ENCODE measurements at places on chromosomes 12 and 14.

DNA sequence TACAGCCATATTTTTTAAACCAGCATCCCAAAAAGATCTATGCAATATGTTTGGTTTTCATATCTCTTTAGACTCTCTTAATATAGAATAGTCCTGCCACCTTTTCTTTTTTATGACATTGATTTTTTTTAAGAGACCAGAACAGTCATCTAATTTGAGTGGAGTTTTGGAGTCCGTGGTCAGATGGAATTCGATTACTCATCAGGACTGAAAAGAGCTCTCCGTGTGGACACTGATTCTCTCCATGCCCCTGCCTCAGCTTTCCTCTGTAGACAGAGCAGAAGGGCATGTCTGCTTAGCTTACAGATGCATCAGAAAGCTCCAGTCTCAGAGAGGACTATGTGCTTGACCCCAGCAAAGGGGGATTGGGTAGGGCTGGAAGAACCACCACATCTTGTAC is 27.8 kb downstream of the SMCO2 start:
- no peak for DNase-seq

- no peak for DNase-seq
Observed at GRCh38 chr12:25018146-25018545, 69.2 kb upstream of the BCAT1 start.

DNA sequence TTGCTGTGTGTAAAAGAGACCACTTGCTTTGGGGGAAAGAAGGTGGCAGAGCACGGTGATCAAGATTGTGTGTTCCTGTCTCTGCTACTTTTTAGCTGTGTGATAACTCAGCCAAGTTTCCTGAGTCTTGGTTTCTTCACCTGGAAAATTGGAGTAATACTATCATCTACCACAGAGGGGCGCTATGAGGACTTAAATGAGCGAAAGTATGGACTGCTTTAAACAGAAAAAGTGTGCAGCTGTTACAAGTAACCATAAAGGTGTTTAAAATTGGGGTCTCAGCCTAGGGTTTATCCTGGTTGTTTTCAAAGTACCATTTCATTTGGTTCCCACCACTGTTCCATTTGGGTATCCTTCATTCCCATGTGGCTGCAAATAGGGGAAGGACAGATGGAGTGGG is 65.9 kb upstream of the WSCD2 start:
- DNase-seq: no peak

DNA sequence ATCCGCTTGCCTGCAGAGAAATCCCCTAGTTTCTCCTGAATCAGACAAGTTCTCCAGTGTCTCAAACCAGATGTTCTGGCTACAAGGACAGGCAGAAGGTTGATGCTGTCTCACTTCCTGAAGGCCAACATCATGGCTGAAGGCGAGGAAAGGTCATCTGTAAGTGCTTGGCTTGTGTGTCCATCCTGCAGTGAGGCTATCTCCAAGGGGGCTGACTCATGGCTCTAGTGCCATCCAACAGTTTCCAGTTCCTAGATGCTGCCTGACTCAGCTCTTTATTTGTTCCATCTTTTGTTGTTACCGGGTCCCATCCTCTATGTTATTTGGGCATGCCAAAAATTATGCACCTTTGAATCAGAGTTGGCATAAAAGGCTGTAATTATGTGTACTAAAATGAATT is 232.1 kb upstream of the TBX3 start:
- DNase-seq: no peak

DNA sequence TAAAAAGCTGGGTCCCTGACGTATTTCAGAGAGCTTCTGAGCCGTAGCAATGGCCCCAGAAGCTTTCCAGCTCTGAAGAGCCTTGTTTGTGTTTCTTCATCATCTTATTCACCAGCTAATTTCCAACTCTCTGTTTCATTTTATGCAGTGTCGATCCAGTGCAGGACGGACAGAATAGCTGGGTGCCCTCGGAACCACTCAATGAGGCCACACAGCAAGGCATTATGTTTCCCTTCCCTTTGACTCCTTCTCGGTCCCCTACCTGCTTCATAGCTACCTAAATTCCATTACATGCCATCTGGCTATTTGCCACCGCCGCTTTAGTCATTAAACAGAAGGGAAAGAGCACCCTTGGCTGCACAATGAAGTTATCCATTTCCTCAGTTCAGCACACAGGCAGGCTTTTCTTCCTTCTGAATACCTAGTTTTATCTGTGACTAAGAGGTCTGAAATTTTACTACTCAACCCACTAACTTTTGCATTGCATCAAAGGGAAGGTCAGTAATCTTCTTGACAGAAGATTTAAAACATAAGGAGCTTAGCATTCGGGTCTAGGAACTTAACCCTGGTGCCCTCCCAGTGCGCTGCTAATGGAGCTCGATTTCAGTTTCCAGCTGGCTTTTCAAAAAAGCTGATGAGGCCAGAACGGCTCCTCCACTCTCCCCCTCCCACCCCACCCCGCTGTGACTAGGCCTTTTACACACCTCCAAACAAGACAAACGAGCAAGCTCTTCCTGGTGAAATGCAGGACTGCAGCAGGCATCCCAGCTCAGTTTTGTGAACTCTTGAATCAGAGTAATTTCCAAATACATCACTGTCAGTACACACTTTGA is 176.8 kb downstream of the GXYLT1 start:
- peak; percentile 89 for DNase-seq

- DNase-seq: peak; percentile 44
Observed at GRCh38 chr12:122062832-122063693, 15.5 kb upstream of the MLXIP start.

GRCh38 chr14:76456200-76456599 is 80.3 kb downstream of the ESRRB start:
- DNase-seq: peak; percentile 28

- no peak for DNase-seq
Observed at GRCh38 chr12:110020956-110021355, 21.7 kb downstream of the ANKRD13A start.

GRCh38 chr14:89379006-89379405 is 38.0 kb downstream of the FOXN3 start:
- DNase-seq: no peak

GRCh38 chr12:51012570-51013236 is 13.5 kb downstream of the SLC11A2 start:
- no peak for DNase-seq
